ENCODE measurements at places on chromosomes 11 and 22. TPM values are rescaled to one million over a fixed set of nuclear protein-coding genes. Genes with fewer than 3 reads are reported as not detected.

DNA sequence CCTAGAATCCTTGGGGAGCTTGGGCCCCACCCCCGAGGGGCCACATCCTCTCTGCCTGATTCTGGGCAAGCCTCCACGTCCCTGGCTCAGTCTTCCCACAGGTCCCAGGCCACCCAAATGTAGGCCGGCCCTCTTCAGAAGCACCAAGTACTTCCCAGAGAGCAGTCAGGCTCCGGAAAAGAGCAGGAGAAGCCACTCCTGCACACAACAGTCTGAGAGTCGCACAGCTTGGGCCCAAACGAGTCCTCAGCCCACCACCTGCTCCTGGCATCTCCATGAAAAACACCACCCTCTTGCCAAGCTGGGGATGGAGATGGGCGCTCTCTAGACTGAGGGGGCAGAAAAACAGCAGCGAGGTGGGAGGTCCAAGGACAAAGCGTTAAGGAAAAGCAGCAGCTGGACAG lies 15.4 kb downstream of the EHD1 start:
- DNase-seq, result no peak
- H3K4me1 ChIP-seq, result peaks cover 81% of the 10 kb centered on the region
- peak overlapping the region; percentile 98 for H3K27ac ChIP-seq
- H3K36me3 ChIP-seq, result no peaks in the 10 kb centered on the region
- H3K4me3 ChIP-seq, result peak overlapping the region; percentile 46

- DNase-seq, result no peak
- no peaks in the 10 kb centered on the region for H3K27me3 ChIP-seq
- H3K4me1 ChIP-seq, result no peaks in the 10 kb centered on the region
- H3K27ac ChIP-seq, result no peak overlapping the region
- H3K4me3 ChIP-seq, result no peak overlapping the region
Observed at GRCh38 chr22:47837703-47838102, 1075.3 kb downstream of the TBC1D22A start.

- peak overlapping the region; percentile 61 for H3K4me3 ChIP-seq
- H3K27me3 ChIP-seq, result no peaks in the 10 kb centered on the region
- peaks cover 5% of the 10 kb centered on the region for H3K4me1 ChIP-seq
- no peak overlapping the region for H3K27ac ChIP-seq
Observed at GRCh38 chr22:41237036-41237706, 3.6 kb downstream of the CHADL start.

DNA sequence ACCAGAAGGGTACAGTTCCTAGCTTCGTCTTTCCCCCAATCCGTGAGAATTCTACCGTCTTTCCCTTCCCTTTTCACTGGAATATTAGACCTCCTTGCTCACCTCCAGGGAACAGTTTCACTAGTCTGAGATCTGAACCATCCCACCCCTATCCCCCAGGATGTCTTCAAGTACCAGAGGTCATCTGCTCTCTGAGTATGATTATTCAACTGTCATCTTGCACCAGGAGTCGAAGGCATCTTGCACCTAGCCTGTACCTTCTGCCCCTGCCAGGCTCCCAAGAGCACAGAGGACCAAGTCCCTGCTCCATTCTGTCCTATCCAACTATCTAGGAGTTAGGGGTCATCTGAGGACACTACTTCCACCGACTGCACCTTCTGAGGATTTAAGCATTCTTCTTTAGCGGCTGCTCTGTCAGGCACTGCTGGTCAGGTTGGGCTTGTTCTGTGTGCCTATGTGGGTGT lies 804 bp downstream of the ACER3 start:
- peak overlapping the region; percentile 87 for H3K4me3 ChIP-seq
- no peak for DNase-seq
- H3K4me1 ChIP-seq, result peaks cover 17% of the 10 kb centered on the region
- no peaks in the 10 kb centered on the region for H3K36me3 ChIP-seq
- H3K27me3 ChIP-seq, result no peaks in the 10 kb centered on the region

- H3K27me3 ChIP-seq, result no peaks in the 10 kb centered on the region
- H3K27ac ChIP-seq, result no peak overlapping the region
- H3K4me1 ChIP-seq, result peaks cover 10% of the 10 kb centered on the region
- no peak for DNase-seq
- no peak overlapping the region for H3K4me3 ChIP-seq
Observed at GRCh38 chr11:66539170-66539869, 6.5 kb downstream of the ZDHHC24 start.

DNA sequence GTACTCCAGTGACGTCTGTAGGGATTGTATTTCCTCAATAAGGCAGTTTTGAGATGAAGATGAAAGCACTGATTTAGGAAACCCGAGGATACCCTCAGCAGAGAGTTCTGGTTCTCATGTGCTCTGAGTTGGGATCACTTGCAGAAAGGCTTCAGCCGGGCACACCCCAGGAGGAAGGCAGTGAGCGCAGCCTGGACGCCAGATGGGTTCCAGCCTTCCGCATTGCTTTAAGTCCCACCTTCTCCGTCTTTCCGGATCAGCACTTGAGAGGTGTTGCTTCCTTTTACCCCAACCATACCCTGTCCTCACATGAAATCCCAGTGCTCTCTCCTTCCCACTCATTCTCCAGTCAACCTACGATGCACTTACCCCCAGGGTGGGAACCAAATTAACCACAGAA lies 239.5 kb upstream of the CADM1 start:
- no peaks in the 10 kb centered on the region for H3K27me3 ChIP-seq
- no peak overlapping the region for H3K4me3 ChIP-seq
- no peak for DNase-seq
- no peaks in the 10 kb centered on the region for H3K36me3 ChIP-seq

GRCh38 chr22:39556970-39557841 lies 13.3 kb upstream of the CACNA1I start:
- no peak overlapping the region for H3K27ac ChIP-seq
- no peaks in the 10 kb centered on the region for H3K36me3 ChIP-seq
- no peak for DNase-seq
- H3K4me3 ChIP-seq, result peak overlapping the region; percentile 39
- H3K27me3 ChIP-seq, result peaks cover 72% of the 10 kb centered on the region
- H3K4me1 ChIP-seq, result peaks cover 3% of the 10 kb centered on the region

GRCh38 chr11:66007201-66007634 lies 4.6 kb upstream of the CST6 start:
- no peak overlapping the region for H3K4me3 ChIP-seq
- peaks cover 25% of the 10 kb centered on the region for H3K4me1 ChIP-seq
- no peak for DNase-seq
- no peaks in the 10 kb centered on the region for H3K36me3 ChIP-seq

- H3K4me3 ChIP-seq, result peak overlapping the region; percentile 11
- no peaks in the 10 kb centered on the region for H3K36me3 ChIP-seq
- no peaks in the 10 kb centered on the region for H3K27me3 ChIP-seq
- peak overlapping the region; percentile 67 for H3K27ac ChIP-seq
- H3K4me1 ChIP-seq, result peaks cover 6% of the 10 kb centered on the region
Observed at GRCh38 chr22:20867179-20868024, 8.6 kb downstream of the SNAP29 start.

GRCh38 chr11:91871791-91872190 lies 352.8 kb upstream of the FAT3 start:
- H3K4me3 ChIP-seq, result no peak overlapping the region
- no peaks in the 10 kb centered on the region for H3K27me3 ChIP-seq
- no peaks in the 10 kb centered on the region for H3K4me1 ChIP-seq
- DNase-seq, result no peak
- no peak overlapping the region for H3K27ac ChIP-seq

GRCh38 chr11:113673550-113674396 lies 32.3 kb downstream of the TMPRSS5 start:
- H3K27ac ChIP-seq, result no peak overlapping the region
- H3K27me3 ChIP-seq, result no peaks in the 10 kb centered on the region
- H3K4me1 ChIP-seq, result peaks cover 16% of the 10 kb centered on the region
- no peaks in the 10 kb centered on the region for H3K36me3 ChIP-seq
- no peak for DNase-seq

DNA sequence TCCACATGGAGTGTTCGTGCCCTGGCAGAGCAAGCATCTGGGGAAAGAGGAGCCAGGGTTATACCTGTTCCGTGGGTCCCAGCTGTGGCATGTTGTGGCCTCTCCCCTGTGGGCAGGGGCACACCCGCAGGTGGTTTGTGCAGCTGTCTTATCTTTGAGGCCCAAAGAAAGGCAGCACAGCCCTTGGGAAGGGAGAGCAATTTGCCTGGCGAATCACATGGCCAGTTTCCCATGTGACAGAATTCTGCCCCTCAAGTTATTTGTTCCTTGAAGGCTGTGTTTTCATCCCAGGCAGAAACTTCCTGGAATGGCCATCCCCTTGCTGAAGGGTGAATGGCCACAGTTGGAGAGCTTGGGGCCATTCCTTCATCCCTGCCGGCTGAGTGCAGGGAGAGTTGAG lies 16.4 kb upstream of the COX8A start:
- no peaks in the 10 kb centered on the region for H3K27me3 ChIP-seq
- DNase-seq, result no peak
- no peaks in the 10 kb centered on the region for H3K4me1 ChIP-seq
- peaks cover 3% of the 10 kb centered on the region for H3K36me3 ChIP-seq
- H3K27ac ChIP-seq, result no peak overlapping the region

GRCh38 chr22:27870234-27871191 lies 48.5 kb downstream of the PITPNB start:
- peaks cover 42% of the 10 kb centered on the region for H3K4me1 ChIP-seq
- peaks cover 33% of the 10 kb centered on the region for H3K36me3 ChIP-seq
- no peak for DNase-seq
- H3K27me3 ChIP-seq, result no peaks in the 10 kb centered on the region
- no peak overlapping the region for H3K27ac ChIP-seq

DNA sequence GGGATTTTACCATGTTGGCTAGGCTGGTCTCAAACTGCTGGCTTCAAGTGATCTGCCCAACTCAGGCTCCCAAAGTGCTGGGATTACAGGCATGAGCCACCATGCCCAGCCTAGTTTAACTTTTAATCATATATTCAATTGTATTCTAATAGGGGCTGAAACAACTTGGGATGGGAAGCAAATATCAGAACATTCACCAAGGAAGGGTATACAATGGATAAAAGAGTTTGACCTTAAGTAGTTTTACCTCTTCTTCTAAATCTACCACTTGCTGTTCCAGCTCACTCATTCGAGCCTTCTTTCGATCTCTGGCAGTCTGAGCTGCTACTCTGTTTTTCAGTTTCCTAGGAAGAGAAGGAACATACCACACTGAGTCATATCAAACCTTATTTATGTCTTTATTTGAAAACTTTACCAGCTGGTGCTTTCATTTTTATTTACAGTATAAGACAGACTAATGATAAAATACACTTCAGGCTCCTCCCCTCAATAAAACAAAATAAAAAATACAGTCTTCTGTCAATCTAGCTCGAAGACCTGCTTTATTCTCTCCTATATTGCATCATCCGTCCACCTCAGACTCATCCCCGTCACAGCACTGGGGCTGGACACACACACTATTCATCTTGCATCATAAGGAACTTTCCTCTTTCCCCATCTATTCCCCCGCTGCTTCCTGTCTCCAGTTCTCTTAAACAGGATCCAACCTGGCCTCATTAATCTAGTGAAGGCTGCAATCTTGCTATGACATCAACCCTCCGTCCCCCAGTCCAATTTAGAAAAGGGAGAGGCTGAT lies 1.4 kb downstream of the XBP1 start:
- peaks cover 36% of the 10 kb centered on the region for H3K4me1 ChIP-seq
- H3K36me3 ChIP-seq, result peaks cover 20% of the 10 kb centered on the region
- DNase-seq, result peak; percentile 60
- peak overlapping the region; percentile 100 for H3K27ac ChIP-seq
- peak overlapping the region; percentile 82 for H3K4me3 ChIP-seq

Gene FBLN1
- total RNA-seq, result 37.3 TPM

Gene NXPE2
- 0.15 TPM for total RNA-seq

Gene OVCH2
- total RNA-seq, result not detected

Gene SHISAL1
- not detected for total RNA-seq

Gene RCOR2
- total RNA-seq, result 0.66 TPM

Gene ANO1
- 5.1 TPM for total RNA-seq

Gene CD3E
- total RNA-seq, result 0.24 TPM
